ENCODE measurements at places on chromosomes 4 and X.

DNA sequence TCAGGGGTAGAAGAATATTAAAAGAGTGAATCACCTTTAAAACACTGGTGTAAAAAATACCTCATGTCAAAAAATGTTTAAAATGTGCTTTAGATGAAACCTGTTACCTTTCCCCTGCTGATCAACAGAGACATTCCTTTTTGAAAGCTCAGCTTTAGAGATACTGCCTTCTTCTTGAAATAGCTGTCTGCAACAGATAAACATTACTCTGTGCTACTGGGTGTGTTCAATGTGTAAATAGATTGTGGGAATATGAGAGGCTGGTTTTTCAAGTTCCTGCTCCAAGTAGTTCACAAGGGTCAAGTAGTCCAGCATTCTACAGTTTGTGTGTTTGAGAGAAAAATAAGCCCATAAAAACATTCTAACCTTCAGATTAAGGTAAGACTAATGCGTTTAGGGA, at the start of gene SYTL5:
TSS of gene SYTL5 (plus strand) at position 263 of the 400 bp plus-strand sequence. CDS start 27,337 bp downstream, outside the sequence.
- DNase-seq, result no peak

GRCh38 chr4:182478475-182478874, 235.3 kb downstream of the TENM3 start:
- DNase-seq, result no peak

- no peak for DNase-seq
Observed at GRCh38 chrX:135581496-135581895, 61.0 kb downstream of the INTS6L start.

- DNase-seq, result no peak
Observed at GRCh38 chr4:152709675-152710438, 30.1 kb upstream of the TMEM154 start.

- no peak for DNase-seq
Observed at GRCh38 chr4:58303456-58303855, 1193.3 kb upstream of the IGFBP7 start.

DNA sequence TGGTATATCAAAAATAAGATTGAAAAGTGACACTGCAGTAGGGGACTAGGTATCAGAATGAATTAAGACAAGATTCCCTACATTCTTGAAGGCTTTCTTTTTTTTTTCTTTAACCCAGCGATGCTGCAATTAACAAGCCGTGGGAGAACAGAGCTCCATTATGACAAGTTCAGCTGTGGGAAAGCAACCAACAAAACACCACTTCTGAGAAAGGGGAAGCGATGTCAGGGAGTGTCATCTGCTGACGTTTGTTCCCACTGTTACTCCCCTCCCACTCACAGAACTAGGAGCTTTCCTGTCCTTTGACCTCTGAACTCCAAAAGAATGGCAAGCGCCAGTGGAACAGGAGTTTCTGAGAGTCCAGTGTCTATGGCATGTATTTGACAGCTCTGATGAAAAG, 90.2 kb upstream of the SLITRK2 start:
- DNase-seq, result no peak

DNA sequence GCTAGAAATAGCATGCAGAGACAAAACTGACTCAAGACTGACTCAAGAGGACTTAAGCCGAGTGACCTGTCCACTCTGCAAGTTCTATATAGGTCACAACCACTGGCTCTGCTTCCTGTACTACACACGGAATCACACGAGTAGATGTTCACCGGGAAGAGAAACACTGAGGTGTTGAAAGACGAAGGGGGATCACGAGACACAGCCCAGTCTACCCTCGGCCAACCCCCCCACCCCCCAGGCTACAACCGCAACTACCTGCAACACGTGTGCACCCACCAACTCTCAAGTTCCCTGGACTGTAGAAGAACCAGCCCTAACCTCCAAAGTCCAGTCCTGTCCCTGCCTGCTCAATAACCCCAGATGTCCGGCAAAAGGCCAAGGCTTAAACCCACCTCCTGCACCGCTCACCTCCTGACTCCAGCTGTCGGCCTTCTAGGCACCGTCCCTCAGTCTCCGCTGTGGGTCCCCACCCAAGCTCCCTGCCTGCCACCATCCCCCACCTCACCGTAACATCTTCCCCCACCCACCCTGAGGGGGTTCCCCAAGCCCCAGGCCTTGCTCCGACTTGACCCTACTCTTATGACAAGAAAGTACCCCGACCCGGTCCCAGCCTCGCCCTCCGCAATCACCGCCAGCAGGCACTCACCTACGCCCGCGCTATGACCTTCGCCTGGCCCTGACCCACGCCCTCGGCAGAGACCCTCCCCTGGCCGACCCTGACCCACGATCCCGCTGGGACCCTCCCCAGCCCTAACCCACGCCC, 739 bp downstream of the GAK start:
- DNase-seq, result no peak

DNA sequence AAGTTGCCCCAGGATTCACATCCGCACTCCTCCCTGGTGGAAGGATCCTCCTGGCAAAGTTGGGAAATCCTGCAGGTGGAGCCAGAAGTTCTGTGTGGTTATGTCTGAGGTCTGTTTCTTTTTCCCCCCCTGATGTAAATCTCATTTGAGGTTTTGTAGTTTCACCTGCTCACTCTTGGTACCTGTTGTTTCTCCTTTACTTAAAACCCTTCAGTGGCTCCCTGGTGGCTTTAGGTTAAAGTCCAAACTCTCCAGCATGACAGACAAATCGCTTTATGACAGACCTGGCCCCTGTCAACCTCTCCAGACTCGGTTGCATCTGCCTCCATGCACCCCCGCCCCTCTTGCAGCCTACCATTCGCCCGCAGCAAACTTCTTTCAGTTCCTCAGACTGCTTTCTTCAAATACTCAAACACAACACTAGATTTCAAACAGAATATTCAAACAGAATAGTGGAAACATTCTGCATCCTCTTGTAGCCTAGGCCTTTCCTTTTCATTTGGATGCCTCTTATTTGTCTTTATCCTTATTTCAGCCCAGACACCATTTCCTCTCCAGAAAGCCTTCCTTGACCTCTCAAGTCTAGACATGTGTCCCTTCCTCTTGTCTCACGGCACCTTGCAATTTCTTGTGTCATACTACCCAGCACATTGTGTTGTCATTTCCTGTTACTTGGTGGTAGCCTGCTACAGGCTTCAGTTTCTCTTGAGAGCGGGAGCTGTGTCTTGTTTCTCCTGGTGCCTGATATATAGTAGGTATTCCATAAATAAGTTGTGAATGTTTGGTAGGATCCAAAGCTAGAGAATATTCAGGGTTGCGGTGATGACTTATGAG, 24.8 kb downstream of the IL13RA1 start:
- no peak for DNase-seq

- no peak for DNase-seq
Observed at GRCh38 chr4:106893903-106894302, 142.2 kb downstream of the DKK2 start.

DNA sequence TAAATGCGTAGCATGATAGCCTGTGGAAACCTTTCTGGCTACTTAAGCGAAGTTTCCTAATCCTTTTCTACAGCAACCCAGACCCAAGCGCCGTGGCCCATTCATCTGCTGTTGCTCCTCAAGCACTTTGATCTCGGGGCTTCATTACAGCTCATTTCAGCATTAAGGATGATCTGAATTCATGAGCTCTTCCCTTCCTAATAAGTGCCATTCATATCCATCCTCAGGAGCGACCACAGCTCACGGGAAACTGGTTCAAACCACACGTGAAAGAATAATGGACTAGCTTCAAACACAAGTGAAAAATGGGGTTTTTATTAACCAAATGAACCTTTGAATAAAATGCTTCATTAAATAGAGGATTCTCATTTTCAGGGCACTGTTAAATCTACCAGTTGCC, 202.6 kb upstream of the LEF1 start:
- DNase-seq, result no peak

DNA sequence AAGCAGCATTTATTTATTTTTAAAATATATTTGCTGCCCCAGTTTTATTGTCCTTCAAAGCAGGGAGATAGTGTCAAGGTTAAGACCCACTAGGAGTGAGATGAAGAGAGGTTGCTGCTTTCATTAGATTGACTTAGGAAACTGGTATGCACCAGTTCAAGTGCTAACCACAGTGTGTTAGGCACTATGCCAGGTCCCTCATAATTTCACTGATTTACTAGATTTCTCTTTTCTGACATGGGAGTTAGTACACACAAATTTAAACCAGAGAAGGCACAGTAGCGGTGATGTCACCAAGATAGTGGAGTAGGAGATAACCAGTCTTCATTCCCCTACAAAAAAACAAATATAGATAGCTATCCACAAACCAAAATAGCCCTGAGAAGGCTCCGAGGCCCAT, 14.3 kb downstream of the RRAGB start:
- no peak for DNase-seq

DNA sequence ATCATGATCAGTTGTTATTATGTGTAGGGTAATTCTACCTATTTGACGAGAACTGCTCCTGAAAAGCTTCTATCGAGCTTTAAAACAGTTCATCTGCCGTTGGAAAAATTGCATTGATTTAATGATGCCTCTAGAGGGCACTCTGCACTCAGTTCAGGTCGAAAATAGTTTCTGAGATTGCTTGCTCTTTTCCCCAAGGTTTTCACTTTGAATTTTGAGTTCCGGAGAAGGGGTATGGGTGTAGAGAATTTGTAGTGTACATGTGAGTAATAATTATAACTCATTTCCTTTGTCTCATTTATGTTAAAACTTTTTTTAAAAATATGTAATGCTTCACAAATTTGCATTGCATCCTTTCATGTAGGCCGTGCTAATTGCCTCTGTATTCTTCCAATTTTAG, 28.4 kb upstream of the TNIP3 start:
- DNase-seq, result no peak

- DNase-seq, result no peak
Observed at GRCh38 chr4:176775338-176775737, 17.4 kb downstream of the VEGFC start.

DNA sequence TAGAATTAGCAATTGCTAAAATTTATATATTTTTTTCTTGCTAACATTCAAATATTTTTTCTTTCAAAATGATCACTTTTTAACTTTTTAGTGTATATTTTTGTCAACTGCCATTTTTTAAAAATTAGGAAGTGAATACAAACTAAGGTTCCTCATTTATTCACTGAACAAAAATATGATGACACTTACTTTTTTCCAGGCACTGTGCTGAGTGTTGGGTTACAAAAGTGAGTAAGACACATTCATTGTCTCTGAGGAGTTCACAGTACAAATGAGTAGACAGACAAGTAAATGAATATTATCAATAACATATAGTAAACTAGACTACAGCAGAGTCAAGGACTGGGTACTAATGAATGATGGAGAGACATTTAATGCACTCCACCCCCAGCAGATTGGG, 543.5 kb downstream of the PDHA2 start:
- no peak for DNase-seq

DNA sequence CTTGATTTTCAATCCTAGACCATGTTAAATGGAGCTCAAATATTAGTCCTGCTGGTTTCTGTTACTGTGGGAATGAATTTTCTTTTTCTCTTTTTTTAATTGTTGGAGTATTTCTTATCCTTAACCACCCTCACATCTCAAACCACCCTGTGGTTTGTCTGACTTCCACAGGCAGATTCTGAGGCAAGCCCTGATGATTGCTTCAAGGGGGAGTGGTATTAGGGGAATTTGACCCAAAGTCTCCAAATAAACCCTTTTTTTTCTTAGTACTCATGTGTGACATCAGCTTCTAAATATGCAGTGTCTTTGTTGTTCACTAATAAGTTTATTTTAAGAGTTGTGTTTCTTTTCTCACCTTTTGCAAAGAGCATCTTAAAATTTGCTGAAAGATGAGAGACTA, 810.3 kb downstream of the IL1RAPL1 start:
- no peak for DNase-seq

DNA sequence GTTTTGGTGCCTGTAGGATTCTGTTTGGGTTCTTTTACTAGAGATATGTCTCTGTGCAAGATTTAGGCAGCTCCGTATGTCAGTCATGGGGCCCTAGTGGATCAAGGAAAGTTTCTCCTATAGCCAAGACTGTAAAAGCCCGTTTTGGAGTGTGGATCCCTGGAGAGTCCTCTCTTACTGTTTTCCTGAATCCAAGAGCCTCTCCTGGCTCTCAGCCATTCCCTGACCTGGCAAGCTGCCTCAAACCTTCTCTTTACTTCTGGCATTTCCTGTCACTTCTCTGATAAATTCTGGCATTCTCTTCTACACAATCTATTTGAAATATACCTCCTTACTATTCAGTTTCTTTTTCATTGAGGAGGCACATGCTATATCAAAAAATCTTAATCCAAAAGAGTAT, 41.4 kb downstream of the DCAF12L2 start:
- no peak for DNase-seq

DNA sequence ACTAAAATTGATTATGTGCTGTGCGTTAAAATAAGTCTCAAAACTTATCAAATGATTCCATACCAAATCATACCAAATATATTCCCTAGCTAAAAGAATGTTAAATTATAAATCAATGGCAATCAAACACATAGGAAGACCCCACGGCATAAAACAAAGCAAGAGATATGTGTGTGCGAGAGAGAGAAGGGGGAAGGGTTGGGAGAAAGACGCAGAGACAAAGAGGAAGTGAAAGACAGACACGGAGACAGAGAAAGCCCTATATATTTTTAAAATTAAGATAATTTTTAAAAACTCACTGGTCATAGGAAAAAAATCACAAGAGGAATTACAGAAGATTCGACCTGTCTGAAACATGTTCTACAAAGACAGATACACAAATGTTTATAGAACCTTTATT, 371.4 kb downstream of the NLGN4X start:
- DNase-seq, result no peak

DNA sequence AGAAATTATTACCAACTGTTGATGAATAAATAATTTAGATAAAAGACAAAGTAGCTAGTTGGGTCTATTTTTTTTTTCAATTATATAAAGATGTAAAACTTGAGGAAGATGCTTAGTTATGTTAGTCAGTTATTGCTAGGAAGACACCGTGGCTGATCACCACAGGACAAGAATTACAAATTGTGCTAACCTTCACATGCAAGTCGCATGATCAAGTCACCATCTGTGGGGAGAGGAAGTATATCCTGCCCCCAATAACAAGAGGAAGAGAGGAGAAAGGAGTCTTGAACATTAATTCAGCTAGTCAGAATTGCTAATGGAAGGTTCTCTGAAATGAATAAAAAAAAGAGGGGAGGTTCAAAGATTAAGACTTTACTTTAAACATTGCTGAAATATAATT, 52.3 kb downstream of the CPEB2 start:
- no peak for DNase-seq

GRCh38 chr4:53273726-53274125, 92.1 kb downstream of the SCFD2 start:
- DNase-seq, result no peak

- no peak for DNase-seq
Observed at GRCh38 chrX:72042852-72043248, 88.9 kb downstream of the RTL5 start.

DNA sequence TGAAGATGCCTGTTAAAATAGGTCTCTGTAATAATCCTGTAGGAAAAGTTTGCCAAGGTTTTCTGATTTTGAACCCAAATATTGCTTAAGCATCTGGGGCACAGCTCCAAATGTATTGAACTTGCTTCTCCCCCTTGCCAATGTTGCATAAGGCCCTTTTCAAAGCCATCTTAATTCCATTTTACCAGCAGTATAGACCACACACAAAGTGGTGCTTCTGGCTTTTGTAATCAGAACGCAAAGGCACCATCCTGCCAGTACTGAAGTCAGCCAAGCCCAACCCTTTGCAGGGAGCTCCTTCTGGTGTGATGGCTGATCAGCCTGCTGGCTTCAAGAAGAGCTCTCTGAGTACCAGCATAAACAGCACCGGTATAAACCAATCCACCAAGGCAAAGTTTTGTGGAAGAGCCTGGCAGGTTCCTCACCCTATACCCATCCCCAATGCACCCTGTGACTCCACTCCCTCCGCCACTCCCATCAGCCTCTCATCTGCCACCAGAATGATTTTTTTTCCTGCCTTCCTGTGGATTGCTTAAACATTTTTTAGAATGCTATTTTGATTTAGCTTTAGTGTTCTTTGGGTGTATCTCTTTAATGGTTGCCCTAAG, 39.2 kb upstream of the USP9X start:
- DNase-seq, result no peak

GRCh38 chr4:110071466-110071865, 126.9 kb downstream of the ELOVL6 start:
- no peak for DNase-seq
